ENCODE measurements at places on chromosomes 4 and X. TPM values are rescaled to one million over a fixed set of nuclear protein-coding genes. Genes with fewer than 3 reads are reported as not detected.

- no peak for ATAC-seq
Observed at GRCh38 chr4:73741031-73741749, 821 bp downstream of the CXCL8 start.

DNA sequence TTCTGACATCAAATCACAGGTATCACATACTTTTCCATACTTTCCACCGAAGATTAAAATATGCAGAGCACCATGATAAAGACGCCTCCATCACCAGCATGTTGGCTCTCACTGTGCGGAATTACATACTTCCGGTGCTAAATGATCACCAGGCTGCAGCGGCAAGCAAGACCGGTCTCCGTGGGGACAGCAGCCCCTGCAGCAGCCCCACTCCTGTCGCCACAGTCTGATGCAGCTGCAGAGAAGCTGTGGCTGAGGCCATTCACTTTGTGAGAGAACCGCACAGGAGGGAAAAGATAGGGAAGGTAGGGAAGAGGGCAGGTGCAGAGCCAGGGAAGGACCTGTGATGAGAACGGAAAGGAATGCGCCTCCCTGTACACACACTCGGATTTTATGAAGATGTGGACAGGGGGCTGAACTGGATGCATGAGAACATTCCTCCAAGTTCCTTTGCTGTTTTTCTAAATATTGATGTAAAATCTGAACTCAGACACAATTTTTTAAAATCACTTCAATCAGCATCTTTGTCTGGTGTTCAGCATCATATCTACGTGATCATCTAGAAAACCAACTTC, 38.3 kb downstream of the AFAP1 start:
- peak; percentile 50 for ATAC-seq

DNA sequence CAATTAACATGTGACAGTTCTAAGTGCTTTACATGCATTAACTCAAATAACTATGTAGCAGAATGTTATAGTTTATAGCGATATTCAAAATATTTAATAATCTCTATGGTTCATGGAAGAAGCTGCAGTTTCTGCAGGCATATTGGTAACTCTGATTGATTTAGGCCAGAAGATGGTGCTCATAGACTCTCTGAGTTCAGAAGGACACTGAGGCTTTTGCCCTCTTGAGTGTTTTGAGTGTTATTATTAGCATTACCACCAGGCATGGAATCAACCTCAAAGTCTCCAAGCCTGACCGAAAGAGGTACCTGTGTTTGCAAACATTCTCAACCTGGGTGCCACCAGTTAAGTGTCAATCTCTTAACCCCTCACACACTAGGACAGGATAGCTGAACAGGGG, 792.3 kb upstream of the PCDH7 start:
- ATAC-seq, result no peak

DNA sequence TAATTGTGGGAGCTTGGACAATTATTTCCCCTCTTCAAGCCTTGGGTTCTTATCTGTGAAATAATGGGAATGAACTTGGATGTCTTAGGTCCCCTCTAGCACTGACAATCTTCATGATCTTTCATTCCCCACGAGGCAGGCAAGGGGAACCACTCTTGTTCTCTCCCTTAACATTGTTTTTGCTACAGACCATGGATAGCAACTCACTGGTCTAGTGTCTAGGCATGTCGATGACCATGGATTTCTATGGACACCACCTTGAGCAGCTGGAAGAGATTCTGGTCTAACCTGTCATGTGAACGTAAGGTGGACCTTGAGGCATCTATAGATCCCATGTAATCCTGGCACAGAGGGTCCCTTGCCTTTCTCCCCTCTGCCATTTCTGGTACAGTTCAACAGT, 104.1 kb upstream of the DHX15 start:
- no peak for ATAC-seq

- ATAC-seq, result peak; percentile 55
Observed at GRCh38 chrX:123835661-123836371, 24.0 kb upstream of the XIAP start.

DNA sequence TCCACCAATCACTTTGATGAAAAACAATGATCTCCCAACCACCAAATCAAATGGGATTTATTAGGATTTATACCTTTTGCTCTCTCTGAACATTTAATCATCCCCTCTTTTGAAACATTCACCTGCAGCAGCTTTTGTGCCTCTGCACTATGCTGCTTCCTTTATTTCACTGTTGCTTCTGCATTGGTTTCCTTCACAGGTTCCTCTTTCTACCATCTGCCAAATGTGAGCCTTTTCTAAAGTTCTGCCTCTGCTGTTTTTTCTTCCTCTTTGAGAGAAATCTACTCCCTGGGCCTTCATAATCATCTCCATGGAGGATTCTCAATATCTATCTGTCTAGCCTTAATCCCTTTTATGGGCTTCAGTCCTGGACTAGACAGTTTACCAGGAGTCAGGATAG, 24.7 kb downstream of the CUL4B start:
- ATAC-seq, result no peak

DNA sequence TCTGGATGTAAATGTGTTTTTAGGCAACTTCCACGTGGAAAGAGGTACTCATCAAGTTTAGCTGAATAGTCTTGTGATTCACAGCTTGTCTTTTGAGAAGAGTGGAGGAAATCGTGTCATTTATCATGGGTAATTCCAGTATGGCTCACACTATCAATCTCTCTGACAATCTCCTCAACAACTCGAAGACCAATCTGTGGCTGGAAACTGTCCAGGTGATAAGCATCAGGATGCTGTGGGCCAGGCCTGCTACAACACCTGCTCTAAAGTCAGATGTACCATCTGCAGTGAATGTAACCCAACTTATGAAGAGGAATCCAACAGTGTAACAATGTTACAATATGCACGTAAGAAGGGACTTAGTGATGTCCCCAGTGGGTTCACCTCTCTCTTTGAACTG, 132.1 kb upstream of the GK2 start:
- no peak for ATAC-seq

The ADGRG4 gene
- 0.14 TPM for total RNA-seq

Data from motor neuron (in vitro differentiated cells).